ENCODE measurements at places on chromosomes 3 and 15.

DNA sequence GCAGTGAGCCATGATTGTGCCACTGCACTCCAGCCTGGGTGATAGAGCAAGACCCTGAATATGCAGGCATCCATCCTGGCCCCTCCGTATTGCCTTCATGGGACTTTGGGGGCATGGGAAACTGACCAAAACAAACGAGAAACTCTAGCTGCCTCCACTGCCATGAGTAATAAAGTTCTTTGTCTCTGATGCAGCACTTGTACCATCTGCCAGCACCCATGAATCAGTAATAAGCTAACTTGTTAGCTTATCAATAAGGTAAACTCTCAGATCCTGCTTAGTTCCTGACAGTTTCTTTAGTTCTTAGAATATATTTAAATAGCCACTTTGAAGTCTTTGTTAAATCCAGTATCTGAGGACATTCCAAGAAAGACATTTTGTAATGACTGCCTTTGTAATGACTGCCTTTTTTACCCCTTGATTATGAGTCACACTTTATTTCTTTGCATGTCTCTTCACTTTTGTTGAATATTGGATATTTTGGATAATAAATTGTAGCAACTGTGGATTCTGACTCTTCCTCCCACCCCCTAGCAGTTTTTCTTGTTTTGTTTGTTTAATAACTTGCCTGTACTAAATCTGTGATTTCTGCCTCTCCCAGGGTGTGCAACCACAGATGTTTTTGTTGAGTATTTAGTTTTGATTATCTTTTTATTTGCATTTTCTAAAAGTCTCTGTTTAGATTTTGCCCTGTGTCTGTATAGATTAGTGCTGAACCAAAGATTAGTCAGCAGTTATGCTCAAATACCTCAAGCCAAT, 136.9 kb downstream of the HCN4 start:
- no peak for DNase-seq

DNA sequence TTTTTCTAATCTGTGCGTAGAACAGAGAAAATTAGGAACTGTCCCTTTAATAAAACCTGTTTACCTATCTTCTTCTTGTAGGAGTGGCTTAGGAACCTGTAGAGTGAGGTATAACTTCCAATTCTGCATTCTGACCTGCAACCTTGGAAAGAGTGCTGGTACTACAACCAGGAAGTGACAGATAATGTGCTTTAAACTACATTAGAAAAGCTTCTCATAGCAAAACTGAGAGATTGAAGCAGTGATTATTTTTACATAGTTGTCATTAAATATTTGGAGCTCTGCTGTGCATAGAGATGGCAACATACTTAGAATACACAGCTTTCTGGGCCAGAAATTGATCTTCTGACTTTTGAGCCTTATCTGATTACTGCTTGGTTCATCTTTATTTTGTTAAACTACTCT, 50.4 kb upstream of the ZDHHC23 start:
- no peak for DNase-seq

DNA sequence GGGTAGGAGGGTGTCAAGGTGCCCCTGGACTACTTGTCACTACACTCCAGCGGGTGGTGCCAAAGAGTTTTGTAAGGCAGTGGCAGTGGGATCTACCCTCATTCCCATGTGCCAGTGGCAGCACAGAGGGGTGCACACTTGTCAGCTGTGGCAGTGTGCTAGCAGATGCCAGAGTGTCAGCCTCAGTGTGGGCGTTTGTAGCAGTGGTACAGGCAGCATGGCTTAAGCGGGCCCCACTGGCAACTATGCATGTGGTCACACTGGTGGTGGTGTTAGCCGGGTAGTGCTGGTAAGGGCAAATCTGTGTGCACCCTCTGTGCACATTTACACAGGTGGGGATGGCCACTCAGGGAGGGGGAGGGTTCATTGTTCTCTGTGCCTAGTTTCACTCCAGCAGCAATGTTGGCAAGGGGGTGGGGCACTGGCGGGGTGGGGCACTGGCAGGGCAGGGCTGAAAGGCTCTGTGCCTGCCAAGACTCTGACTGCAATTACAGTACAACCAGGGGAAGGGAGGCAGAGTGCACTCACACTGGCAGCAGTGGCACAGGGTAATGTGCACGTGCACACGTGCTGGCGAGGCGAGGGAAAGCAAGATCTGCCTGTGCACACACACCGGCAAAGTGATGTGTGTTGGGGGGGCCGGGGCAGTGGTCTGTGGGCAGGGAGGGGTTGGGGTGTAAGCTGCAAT, 31.8 kb downstream of the MYO9A start:
- DNase-seq = no peak

GRCh38 chr15:35061825-35062737, 23.0 kb downstream of the NANOGP8 start:
- DNase-seq = no peak

DNA sequence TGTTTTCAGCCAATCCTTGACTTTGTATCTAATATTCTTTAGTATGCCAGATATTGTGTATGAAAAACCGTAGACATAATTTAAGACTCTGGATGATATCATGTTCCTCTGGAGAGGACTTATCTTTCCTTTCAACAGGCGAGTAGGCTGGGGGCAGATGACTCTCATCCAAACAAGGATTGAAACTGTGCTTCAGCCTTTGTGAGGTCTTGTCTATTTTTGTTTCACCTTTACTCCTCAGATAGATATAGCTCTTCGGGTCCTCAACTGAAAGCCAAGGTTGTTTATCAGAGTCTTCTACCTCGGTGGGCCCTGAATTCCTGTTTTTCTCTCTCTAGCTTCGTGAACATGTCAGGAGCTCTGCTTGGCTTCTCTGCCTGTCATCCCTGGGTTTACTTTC, 66.0 kb downstream of the C3orf20 start:
- DNase-seq = no peak

- no peak for DNase-seq
Observed at GRCh38 chr3:128372281-128372680, 94.4 kb downstream of the DNAJB8 start.

GRCh38 chr3:136730595-136731273, 21.4 kb downstream of the STAG1 start:
- DNase-seq = no peak

DNA sequence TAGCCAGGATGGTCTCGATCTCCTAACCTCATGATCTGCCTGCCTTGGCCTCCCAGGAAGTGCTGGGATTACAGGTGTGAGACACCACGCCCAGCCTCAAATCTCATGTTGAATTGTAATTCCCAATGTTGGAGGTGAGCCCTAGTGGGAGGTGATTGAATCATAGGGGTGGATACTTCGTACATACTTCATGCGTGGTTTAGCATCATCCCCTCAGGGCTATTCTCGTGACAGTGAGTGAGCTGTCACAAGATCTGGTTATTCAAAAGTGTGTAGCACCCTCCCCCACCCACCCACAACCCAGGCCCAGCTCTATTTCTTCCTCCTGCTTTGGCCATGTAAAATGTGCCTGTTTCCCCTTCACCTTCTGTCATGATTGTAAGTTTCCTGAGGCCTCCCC, 236.9 kb upstream of the IL12A start:
- DNase-seq = no peak

GRCh38 chr3:30964612-30965011, 70.2 kb upstream of the GADL1 start:
- no peak for DNase-seq

GRCh38 chr3:72190050-72190449, 405.1 kb upstream of the PROK2 start:
- no peak for DNase-seq

GRCh38 chr15:96247621-96248305, 82.7 kb upstream of the NR2F2 start:
- no peak for DNase-seq

DNA sequence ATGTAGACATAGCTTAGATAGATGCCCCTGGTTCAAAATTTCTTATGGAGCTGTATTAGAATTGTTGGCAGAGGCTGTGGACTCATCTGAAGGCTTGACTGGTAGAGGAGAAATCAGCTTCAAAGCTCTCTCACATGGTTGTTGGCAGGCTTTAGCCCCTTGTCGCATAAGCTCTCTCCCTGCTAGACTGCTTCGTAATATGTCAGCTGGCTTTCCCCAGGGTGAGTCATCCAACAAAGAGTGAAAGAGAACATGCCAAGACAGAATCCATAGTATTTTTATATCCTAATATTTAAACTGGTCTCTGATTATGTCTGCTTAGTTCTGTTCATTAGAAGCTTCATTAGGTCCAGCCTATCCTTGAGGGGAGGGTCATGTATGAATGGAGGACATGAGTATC, 427.4 kb upstream of the NAALADL2 start:
- no peak for DNase-seq

DNA sequence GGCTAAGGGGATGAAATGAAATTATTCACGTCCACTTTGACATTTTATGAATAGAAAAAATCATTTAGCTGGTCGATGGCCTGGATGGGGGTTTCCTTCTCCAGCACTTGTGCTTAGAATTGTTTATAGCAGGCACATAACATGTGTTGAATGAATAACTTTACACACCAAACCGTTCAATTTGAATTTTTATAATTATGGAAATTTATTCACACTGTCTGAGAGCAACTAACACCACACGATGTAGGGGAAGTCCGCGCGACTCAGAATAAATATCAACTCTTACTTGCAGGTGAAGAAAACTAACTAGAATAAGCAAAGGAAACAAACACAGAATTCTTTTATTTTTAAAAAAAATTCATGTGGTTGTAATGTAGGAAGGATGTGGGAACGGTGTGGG, 81.3 kb downstream of the MINAR1 start:
- DNase-seq = no peak

Data from activated CD8-positive, alpha-beta memory T cell treated with anti-CD3 and anti-CD28 coated beads for 1 hour (primary cell).